NCI-H187 (cell line): ENCODE measurements at places on chromosomes 2 and 18.

- no peak for DNase-seq
Observed at GRCh38 chr2:128401680-128402079, 83.0 kb upstream of the HS6ST1 start.

DNA sequence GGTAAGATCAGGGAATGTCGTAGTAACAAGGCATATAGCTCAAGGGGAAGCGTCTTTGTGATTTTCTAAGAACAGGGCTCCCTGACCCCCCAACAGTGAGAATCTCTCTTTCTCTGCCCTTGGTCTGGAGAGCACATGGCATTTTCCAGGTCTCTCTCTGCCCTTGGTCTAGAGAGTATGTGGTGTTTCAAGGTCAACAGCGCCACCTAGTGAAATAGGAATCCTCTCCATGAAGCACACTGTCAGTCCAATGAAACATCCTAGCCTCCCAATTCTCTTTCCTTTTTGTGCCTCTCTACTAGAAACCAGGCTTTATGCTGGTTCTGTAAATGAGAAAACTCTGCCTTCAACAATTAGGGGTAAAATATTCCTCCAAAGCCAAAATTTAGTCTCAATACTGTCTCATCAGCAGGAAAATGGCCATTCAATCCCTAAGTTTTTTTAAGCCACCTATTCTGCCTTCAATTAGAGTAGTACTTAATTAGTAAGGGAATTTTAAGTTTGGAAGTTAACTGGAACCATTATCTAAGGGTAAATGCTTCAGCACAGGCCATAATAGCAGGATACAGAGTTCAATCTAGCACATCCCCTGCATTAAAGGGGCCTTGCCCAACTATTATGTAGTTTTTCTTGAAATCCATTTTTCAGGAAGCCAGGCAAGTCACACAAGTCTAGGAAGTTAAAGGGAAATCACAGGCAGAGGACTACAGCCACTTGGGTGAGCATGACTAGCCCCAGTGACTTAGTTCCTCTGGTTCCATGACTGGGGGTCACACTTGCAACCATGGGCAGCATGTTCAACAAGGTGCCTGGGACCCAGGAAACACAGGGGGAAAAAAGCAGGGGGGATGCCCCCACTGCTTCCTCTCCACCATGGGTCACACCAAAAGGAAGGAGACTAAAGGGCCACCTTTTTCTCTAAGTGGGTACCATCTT lies 12.4 kb downstream of the DYM start:
- no peak for DNase-seq

- DNase-seq: no peak
Observed at GRCh38 chr2:150282357-150282756, 205.1 kb downstream of the RND3 start.

DNA sequence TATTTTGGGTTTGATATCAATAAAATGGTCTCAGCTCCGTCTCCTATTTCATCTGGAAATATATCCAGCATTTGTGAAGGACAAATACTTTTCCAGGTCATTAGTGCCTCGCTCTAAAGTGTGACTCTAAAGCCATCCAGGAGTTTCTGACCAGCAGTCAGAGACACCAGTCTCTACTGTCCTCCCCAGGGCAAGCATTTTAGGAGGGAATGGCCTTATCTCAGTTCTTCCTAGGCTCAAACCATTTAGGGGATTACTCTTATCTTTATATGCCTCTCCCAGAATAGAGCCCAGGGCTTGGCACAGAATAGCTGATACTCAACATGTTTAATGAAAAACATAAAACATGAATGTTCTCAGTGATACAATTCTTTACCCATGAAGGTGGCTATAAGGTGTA lies 187.6 kb downstream of the NAPG start:
- DNase-seq: no peak

DNA sequence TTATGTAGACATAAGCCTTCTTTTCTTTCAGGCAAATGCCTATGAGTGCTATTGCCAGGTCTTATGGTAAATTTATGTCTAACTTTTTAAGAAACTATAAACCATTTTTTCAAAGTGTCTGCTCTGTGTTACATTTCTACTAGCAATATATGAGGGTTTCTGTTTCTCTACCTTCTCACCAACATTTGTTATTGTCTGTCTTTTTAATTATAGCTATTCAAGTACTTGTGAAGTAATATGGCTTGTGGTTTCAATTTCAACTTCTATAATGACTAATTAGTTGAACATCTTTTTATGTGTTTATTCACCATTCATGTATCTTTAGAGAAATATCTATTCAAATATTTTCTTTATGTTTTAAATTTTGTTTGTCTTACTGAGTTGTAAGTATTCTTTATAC lies 213.1 kb upstream of the MC4R start:
- DNase-seq: no peak

DNA sequence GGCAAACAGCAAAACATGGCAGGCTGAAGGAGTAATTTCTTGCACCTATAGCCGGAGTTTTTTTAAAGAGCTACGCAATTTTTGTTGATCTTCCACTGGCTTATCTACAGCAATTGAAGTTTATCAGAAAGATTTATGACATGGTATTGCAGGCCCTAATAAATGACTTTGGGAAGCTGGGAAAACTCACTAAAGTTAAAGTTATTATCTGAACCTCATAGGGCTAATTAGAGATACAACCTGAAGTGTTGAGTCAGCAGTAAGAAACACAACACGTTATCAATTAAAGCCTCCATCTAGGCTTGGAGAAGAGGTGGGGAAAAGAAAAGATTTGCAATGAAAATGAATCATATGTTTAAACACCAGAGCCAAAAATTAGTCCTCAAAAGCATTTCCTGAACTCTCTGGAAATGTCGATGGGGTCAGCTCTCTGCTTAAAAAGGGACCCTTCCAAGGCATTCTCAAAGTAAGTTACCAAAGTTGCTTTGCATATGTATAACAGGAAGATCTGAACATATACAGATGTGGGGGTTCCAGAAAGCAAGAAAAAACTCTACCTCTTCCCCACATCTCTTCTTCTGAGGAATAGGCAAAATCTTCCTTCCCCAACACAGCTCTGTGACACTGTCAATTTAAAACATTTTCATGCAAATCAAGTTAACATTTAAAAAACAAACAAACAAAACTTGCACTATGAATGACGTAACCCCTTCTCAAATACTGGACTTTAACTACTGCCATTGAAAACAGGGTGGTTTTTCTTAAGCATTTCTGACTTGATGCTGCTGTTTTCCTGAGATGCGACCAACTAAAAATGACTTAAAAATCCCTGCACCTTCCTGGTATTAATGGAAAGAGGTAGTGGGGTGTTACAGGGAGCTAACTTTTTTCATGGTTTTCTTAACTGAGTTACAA lies 915.6 kb downstream of the NRXN1 start:
- no peak for DNase-seq

- no peak for DNase-seq
Observed at GRCh38 chr2:17749753-17750438, 3.7 kb downstream of the SMC6 start.

GRCh38 chr2:208654056-208654455 lies 247.5 kb downstream of the PTH2R start:
- DNase-seq: no peak

- no peak for DNase-seq
Observed at GRCh38 chr2:241156971-241157441, 6.7 kb downstream of the PPP1R7 start.

DNA sequence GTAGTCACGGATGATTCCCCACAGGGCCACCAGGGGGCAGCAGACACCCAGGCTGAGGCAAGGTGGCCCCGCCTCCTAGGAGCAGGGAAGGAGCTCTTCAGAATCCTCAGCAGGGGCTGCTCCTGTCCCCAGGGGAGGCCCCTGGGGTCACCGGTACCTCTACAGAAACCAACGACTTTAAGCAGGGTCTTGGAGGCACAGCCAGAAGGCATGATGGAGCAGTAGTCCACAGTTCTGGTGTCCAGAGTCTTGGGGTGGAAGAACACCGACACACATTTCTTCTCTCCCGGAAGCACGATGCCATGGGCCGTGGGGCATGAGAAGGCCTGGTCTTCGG lies 11.5 kb downstream of the CFAP65 start:
- DNase-seq: peak; percentile 2

GRCh38 chr2:63788071-63788470 lies 53.6 kb upstream of the UGP2 start:
- no peak for DNase-seq

DNA sequence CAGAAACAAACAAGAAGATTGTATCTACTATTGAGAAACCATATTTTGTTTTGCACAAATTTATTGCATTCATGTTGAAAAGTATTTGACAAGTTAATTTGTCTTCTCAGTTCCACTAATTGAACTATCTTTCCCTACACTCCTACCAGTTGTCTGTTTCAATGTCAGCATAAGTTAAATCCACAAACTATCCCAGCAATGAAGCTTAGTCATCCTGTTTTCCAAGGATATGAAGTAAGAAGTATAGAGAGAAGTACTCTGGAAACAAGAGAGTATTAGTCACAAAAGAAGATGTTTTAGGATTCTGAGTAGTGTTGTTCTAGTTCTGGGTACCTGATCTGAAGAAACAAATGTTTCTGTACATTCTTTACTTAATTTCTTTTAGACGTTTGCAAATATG lies 261.6 kb upstream of the ZNF804A start:
- DNase-seq: no peak

GRCh38 chr2:45651415-45652089 lies at the start of gene PRKCE:
TSS of gene PRKCE (plus strand) at chr2:45651675.
- DNase-seq: peak; percentile 33
